Spinal cord (tissue), 10 donors: ENCODE measurements at places on chromosomes 3 and 15. TPM values are rescaled to one million over a fixed set of nuclear protein-coding genes. Genes with fewer than 3 reads are reported as not detected.

DNA sequence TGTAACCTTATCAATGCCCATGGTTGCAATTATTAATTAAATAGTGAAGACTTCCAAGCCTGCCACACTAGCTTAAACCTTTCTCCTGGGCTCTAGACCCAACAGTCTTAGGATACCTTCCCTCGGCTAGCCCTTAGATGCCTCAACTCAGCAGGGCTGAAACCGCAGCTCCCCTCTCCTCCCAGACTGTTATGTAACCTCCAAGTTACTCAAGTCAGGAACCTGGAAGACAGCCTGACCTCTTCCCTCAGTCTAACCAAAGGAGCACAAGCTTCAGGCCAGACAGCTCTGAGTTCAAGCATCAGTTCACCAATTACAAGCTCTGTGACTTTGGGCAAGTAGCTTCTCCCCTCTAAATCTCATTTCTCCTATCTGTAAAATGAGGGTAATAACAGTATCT is 70.5 kb upstream of the HACD2 start:
- H3K27ac ChIP-seq: no peak overlapping the region
- H3K4me3 ChIP-seq: no peak overlapping the region
- no peaks in the 10 kb centered on the region for H3K36me3 ChIP-seq

- H3K36me3 ChIP-seq: peaks cover 3% of the 10 kb centered on the region
- no peaks in the 10 kb centered on the region for H3K27me3 ChIP-seq
- peaks cover 15% of the 10 kb centered on the region for H3K4me1 ChIP-seq
- H3K27ac ChIP-seq: peak overlapping the region; percentile 88
Observed at GRCh38 chr3:66499881-66500575, 794 bp downstream of the LRIG1 start.

GRCh38 chr3:175270866-175271265 is 411.7 kb downstream of the NAALADL2 start:
- no peak overlapping the region for H3K27ac ChIP-seq
- no peaks in the 10 kb centered on the region for H3K36me3 ChIP-seq
- H3K4me3 ChIP-seq: no peak overlapping the region

Gene SLC30A4
- 6.4 TPM for polyA plus RNA-seq

Gene P2RY1
- polyA plus RNA-seq: 14.7 TPM

Gene C3orf49
- 1.3 TPM for polyA plus RNA-seq

GRCh38 chr3:110900576-110900975 is 171.0 kb upstream of the NECTIN3 start:
- no peaks in the 10 kb centered on the region for H3K4me1 ChIP-seq
- no peaks in the 10 kb centered on the region for H3K27me3 ChIP-seq
- no peak for DNase-seq
- H3K36me3 ChIP-seq: no peaks in the 10 kb centered on the region

- no peaks in the 10 kb centered on the region for H3K36me3 ChIP-seq
- H3K4me1 ChIP-seq: no peaks in the 10 kb centered on the region
- DNase-seq: no peak
Observed at GRCh38 chr3:172814738-172815137, 64.2 kb downstream of the ECT2 start.

Gene ANKRD34C
- polyA plus RNA-seq: 0.42 TPM

DNA sequence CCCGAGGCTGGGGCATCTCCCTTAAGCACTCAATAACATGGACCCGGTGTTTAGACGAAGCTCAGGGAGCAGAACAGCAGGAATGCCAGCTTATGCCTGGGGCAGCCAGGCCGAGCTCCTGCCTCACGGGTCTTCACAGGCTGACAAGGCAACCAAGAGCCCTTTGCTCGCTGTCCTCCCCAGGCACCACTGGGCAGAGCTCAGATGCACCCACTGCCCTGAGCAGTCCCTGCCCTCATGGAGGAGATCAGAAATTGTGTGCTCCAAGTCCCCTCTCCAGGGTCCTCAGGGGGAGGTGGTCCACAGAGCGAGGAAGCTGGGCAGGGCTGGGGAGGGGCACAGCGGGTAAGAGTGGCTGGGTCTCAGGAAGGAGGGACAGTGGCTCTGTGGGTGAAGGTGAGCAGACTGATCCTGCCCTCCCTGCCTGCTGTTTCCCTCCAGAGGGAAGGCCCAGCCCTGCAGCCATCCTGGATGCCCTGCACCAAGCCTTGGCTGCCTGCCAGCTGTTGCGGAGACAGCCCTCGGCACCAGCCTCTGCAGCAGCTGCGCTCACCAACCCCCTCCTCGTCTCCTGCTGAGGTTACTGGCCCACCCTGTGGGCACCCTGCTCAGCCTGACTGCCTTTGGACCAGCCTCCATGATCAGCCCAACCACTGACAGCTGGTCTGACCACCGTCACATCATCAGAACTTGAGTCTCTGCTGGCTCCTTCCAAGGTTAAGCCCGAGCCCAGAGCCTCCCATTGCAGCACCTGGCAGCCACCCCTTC is 21.1 kb upstream of the GP9 start:
- peaks cover 11% of the 10 kb centered on the region for H3K36me3 ChIP-seq
- no peak overlapping the region for H3K4me3 ChIP-seq
- no peak overlapping the region for H3K27ac ChIP-seq
- H3K27me3 ChIP-seq: no peaks in the 10 kb centered on the region

DNA sequence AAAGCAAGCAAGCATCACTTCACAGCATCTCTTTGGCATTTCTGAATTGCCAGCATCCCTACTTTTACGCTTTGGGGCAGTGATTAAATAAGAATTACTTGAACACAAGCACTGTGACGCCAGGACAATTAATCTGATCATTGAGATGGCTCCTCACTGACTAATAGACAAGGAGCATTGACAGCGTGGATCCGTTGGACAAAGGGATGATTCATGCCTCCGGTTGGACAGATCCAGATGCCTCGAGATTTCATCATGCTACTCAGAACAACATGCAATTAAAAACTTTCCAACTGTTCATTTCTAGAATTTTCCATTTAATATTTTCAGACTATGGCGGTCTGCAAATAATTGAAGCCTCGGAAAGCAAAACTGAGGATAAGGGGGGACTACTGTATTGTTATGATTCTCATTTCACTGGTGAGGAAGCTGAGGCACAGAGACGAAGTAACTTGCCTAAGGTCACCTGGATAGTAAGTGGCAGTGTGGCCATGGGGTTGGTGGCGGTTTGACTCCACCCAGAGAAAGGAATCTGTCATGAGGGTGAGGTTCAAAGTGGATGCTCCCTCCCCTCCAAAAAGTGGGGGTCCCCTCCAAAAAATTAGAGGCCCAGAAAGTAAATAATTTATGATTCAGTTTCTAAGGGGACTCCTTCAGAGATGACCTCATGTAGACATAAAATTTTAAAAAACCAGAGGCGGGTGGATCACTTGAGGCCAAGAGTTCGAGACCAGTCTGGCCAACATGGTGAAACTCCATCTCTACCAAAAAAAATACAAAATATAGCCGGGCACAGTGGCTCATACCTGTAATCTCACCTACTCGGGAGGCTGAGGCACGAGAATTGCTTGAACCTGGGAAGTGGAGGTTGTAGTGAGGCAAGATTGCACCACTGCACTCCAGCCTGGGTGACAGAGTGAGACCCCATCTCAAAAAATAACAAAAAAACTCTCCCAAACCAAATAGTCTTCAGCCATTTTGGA is 12.3 kb upstream of the PGPEP1L start:
- H3K27me3 ChIP-seq: peaks cover 31% of the 10 kb centered on the region
- no peaks in the 10 kb centered on the region for H3K36me3 ChIP-seq
- H3K4me3 ChIP-seq: no peak overlapping the region
- H3K27ac ChIP-seq: no peak overlapping the region

DNA sequence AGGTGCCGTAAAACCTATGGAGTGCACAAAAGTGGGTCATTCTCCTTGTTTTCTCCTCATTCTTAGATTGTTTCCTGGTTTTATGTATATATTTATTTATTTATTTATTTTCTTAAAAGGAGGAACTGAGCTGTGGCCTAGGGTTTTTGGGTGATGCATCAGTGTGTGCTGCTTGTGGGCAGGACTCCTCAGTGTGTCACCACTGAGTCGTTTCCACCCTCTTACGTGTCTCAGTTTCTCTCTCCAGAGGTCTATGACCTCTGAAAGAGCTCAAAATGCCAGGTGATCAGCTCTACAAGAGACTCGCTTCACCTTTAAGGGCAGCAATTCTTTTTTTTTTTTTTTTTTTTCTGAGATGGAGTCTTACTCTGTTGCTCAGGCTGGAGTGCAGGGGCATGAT is 72.9 kb downstream of the CD200 start:
- no peaks in the 10 kb centered on the region for H3K36me3 ChIP-seq
- no peak overlapping the region for H3K27ac ChIP-seq
- no peak overlapping the region for H3K4me3 ChIP-seq
- H3K27me3 ChIP-seq: no peaks in the 10 kb centered on the region

Gene SGO1
- polyA plus RNA-seq: 4.0 TPM

- H3K36me3 ChIP-seq: peaks cover 6% of the 10 kb centered on the region
- DNase-seq: no peak
- H3K27ac ChIP-seq: no peak overlapping the region
- H3K4me1 ChIP-seq: no peaks in the 10 kb centered on the region
- no peak overlapping the region for H3K4me3 ChIP-seq
- no peaks in the 10 kb centered on the region for H3K27me3 ChIP-seq
Observed at GRCh38 chr15:72706266-72706665, 20.3 kb downstream of the BBS4 start.

DNA sequence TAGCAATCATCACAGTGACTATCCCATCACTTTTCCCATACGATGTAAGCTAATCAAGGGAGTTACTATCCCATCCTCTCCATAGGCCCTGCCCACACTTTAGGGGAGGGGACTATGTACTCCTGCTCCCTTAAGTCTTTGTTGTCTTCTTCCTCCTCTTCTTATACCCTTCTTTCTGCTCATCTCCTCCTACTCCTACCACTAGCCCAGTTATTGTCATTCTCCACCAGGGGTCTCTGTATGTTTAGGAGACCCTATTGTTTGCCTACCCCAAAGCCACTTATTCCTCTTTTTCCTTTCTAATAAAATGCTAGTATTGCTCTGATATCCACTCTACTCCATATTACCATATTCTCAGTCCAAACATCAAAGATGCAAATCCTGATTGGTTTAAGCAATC is 27.8 kb downstream of the STAC start:
- no peaks in the 10 kb centered on the region for H3K36me3 ChIP-seq
- no peaks in the 10 kb centered on the region for H3K27me3 ChIP-seq
- no peak overlapping the region for H3K4me3 ChIP-seq
- H3K27ac ChIP-seq: no peak overlapping the region

DNA sequence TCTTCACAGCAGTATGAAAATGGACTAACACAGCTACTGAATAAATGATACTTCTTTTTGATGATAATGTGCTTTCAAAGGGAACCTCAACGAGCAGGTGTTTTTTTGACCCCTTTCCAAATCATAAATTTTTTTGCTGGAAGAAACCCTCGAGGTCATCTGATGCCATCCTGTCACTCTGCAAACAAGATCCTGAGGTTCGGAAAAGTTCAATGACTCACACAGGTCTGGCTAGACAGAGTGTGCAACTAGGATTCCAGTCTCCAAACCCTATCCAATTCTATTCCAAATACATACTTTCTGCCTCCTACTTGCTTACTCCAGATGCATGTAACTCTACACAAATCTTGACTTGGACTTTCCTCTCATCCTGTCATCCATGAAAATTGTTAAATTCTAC is 124.7 kb downstream of the NEDD4 start:
- H3K4me3 ChIP-seq: no peak overlapping the region
- H3K27me3 ChIP-seq: no peaks in the 10 kb centered on the region
- H3K36me3 ChIP-seq: no peaks in the 10 kb centered on the region
- H3K4me1 ChIP-seq: no peaks in the 10 kb centered on the region

DNA sequence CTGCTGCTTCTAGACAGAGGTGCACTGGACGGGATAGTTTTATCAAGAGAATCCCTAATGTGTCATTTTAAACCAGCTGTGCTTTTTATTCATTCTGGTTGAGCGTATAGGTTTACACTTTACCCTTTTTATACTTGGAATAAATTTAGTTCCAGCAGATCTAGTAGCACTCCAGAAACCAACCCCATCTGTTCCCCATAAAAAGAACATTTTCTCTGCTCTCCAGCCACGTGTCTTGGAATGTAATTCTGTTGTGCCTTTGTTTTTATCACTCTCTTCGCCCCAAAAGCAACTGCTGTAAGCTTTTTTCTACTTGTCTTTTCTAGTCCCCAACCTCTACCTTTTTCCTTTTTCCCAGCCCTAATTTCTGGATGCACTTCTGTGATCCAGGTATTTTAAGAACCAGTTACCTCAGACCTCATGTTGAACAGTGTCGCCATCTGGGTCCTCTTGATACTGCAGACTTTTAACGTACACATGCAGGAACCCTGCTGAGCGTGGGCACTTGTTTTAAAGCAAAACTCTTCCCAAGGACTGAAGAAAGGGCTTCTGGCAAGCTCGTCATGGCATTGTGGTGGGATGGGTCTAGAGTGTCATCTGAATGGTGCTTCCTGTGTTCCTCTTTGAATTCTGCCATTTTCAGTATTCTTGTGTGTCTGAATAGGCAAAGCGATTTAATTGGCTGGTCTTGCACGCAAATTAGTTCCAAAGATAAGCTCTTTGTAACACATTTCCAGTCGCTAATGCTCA is 5.7 kb upstream of the EXOG start:
- no peak overlapping the region for H3K4me3 ChIP-seq
- DNase-seq: no peak

- peak overlapping the region; percentile 92 for H3K4me3 ChIP-seq
- H3K27ac ChIP-seq: peak overlapping the region; percentile 95
- H3K27me3 ChIP-seq: no peaks in the 10 kb centered on the region
Observed at GRCh38 chr3:101687142-101687931, 819 bp upstream of the RPL24 start.

GRCh38 chr3:23894254-23895061 is 22.3 kb downstream of the NKIRAS1 start:
- H3K27me3 ChIP-seq: no peaks in the 10 kb centered on the region
- no peaks in the 10 kb centered on the region for H3K4me1 ChIP-seq
- no peak overlapping the region for H3K4me3 ChIP-seq
- H3K36me3 ChIP-seq: peaks cover 26% of the 10 kb centered on the region
- no peak for DNase-seq

Gene XCR1
- polyA plus RNA-seq: not detected

Gene DUOXA2
- not detected for polyA plus RNA-seq

DNA sequence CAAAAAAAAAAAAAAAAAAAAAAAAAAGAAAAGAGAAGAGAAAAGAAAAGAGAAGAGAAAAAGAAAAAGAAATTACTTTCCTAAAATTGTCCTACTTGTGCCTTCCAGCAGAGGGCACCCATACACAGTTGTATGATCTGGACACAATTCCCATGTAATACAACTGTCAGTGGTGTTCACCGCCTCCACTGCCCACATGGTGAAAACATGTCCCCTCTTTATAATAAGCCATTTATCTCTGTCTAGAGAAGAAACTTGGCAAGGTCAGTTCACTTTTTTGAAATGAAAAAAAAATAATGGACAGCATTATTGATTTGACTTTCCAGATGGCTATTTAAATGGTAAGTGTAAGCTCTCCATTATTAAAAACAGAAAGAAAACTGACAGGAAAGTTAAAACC is 459.4 kb downstream of the GBE1 start:
- DNase-seq: peak; percentile 79
- no peak overlapping the region for H3K4me3 ChIP-seq
- no peaks in the 10 kb centered on the region for H3K27me3 ChIP-seq
- no peak overlapping the region for H3K27ac ChIP-seq
- H3K36me3 ChIP-seq: no peaks in the 10 kb centered on the region
